Natural killer cell (primary cell): ENCODE measurements at places on chromosomes 2 and 18. TPM values are rescaled to one million over a fixed set of nuclear protein-coding genes. Genes with fewer than 3 reads are reported as not detected.

MC4R gene
- not detected for total RNA-seq

CHRNG gene
- not detected for total RNA-seq

HOXD13 gene
- total RNA-seq, result not detected

FAM161A gene
- 1.1 TPM for total RNA-seq

GRCh38 chr2:98647636-98648035 lies 39.2 kb downstream of the UNC50 start:
- no peak for DNase-seq

- no peak for DNase-seq
These were observed 408.9 kb downstream of the LRATD1 start for GRCh38 chr2:15041429-15041837.

- no peak for DNase-seq
These were observed 7.7 kb downstream of the ITGB1BP1 start for GRCh38 chr2:9415516-9416169.

- no peak for DNase-seq
These were observed 88.1 kb upstream of the SLC8A1 start for GRCh38 chr2:40540026-40540425.

GRCh38 chr2:181320638-181321037 lies 136.5 kb upstream of the ITGA4 start:
- DNase-seq, result no peak

DNA sequence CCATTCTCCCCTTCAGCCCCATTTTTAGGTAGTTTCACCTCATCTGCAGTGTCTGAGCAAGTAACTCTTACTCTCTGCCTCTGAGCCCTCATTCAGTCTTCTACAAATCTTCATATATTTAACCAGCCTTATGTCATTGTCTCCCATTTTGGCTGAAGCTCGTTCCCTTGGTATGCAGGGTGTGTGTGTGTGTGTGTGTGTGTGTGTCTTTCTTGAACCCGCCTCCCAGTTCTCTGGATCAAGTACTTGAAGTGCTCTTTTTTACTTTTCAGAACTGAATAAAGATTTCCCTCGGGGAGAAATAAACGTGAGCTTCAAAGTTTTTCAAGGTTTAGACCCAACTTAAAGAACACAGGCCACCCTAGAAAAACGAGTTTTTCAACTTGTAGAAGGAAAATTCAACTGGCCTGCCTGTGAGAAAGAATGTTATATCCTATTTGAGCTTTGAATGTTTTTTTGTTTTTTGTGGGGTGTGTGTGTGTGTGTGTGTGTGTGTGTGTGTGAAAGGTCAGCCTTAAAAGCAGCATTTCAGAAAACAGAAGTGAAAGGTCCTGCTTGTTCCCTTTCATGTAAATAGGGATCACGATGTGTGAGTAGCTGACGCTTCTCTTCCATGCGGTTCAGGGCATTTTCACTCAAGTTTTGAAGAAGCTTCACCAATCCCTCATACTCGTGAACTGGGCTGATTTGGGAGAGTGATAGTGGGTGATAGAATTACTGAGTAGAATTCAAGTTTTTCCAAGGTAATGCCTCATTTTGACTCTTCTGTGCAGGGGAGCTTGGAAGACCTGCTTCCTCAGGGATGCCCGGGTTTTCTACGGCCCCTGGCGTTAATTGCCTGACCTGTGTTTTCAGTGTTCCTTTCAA lies 50.6 kb upstream of the EML6 start:
- DNase-seq, result no peak

DNA sequence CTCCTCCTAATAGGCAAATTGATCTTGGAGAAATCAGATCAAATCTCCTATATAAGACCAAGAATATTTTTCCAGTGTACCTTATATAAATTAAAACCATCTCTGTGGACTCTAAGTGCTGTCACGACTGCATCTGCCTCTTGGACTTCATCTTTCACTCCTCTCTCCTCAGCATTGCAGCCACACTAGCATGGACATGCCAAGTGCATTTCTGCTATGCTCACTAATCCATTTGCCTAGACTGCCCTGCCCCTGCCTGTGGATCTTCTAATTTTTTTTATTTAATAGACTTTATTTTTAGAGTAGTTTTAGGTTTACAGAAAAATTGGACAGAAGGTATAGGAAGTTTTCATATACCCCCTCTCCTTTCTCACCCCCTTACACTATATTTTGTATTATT lies 146.7 kb upstream of the VWC2L start:
- DNase-seq, result no peak

DNA sequence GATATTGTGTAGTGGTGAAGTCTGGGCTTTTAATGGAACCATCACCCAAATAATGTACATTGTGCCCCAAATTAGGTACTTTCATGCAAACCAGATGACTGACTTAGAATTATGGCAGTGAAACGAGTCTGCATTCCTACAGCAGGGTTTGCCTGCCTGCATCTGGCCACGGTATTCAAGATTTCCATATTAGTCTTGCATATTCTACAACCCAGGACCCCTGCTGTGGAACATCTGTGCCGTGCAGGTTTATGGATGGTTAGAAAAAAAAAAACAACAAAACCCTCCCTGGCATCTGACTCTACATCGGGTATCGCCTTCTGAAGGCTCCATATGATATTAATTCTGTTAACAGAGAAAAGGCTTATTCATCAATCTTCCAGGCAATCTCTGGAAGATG lies 394.8 kb downstream of the DCDC2C start:
- DNase-seq, result no peak

DNA sequence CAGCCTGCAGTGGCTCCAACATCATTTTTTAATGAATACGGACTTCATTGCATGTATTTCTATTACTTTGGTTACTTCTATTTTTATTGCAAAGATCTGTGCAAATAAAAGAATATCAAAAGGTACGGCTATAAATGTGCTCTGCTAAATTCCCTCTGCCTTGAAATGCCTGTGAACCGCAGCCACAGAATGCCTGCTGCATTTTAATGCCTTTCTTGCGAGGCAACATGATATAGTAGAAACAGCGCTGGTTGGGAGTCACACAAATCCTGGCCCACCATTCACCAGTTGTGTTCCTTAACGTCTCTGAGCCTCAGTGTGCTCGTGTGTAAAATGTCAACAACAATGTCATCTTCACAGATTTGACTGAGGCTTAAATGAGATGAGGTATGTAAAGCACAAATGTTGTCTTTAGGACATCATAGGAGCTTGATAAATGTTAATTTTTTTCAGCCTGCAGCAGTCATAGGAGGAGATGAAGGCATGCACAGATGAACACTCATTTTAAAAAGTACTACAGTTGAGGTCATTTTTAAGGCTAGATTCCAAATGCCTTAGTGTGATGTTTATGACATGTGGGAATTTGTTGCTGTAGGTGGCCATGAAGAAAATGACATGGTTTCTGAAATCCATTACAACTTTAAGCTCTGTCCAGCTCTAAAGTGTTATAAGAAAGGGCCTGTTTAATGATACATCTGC lies 187.6 kb upstream of the NRP2 start:
- DNase-seq, result no peak

DNA sequence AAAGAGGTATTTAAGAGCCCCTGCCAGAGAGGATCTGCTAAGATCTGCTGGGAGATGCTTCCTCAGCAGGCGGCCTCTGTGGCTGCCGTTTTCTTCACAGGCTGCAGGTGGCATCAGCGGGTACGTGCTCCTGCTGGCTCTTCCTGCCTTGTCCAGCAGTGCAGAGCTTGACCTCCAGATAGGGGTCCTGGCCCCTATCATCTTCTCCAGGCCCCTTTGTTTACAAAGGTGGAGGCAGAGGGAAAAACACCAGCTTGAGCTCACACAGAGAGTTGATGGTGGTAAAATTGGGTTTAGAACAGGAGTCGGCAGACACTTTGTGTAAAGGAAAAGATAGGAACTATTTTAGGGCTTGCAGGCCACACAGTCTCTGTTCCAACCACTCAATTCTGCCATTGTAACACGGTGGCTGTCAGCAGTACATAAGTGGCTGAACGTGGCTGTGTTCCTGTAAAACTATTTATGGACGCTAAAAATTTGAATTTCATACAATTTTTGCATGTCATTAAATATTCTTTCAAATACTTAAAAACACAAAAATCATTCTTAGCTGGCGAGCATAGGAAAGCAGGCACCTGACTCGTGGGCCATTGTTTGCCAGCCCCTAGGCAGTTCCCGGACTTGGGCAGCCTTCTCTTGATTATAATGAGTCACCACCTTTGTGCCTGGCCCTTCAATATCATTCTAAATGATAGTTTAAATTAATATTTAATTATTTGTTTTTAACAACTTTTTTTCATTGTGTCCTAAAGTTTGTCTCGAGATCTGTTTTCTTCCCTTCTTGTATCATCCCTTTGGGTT lies 98.2 kb upstream of the B3GNT7 start:
- peak; percentile 42 for DNase-seq

- no peak for DNase-seq
These were observed 8.1 kb downstream of the SMAD4 start for GRCh38 chr18:51038110-51038509.

DNA sequence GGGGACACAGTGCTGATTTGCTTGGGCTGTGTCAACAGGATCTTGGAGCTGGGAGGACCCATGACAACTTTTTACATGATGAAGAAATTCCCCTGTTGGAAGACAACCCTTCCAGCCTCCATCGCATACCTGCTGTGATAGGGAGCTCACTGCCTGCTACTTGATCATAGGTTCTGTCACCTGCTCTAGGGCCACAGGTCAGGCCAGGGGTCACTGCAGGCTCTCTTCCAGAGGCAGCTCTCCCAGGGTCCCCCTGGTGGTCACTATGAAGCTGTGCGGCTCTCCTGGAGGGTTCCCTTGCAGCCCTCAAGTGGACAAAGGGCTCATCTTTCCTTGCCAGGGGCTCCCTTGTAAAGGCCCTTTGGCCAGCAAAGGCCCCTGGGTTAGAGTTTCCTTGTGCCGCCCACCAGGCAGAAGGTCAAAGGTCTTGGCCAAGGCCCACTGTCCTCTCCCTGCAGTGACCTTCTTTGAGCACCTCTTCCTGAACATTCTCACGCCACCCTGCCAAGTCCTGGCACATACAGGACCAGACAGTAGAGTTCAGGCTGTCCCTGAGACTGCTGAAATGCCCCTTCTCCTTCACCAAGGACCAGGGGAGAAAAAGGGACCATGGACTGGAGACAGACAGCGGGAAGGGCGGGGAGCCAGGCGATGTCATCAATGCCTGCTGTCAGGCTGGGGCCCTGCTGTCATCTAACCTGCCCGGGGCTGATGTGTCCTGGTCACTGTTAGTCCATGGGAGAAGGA lies 345.1 kb downstream of the DYSF start:
- no peak for DNase-seq

- DNase-seq, result no peak
These were observed 118.3 kb upstream of the DNAJC10 start for GRCh38 chr2:182597570-182598295.

DNA sequence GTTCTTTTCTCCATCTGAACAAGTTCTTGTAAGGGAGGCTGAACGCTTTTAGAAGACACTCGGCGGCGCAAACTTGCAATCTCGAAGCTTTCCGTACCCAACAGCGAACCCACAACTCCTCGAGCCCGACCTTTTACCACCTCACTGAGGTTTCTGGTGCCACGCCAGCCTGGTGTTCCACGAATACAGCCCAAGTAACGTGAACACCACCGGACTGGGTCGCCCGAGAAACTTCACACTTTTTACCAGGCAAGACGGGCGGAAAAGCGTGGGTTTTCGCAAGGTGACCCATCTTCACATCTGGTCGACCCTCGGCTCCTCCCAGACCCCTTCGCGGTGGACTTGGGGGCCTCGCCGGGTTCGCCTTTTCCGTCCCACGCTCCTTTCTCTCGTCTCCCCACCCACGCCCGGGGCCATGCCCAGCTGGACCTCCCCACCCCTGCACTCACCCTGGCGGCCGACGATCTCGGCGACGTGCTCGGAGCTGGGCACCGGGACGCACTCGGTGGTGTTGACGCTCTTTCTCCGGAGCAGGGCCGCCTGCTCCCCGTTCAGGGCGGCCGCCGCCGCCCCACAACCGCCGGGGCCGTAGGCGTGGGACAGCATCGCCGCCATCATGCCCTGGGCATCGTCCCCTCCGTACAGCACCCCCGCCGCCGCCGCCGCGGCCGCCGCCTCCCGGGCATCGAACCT lies 1.2 kb downstream of the MEX3C start:
- peak; percentile 75 for DNase-seq

GRCh38 chr18:27447930-27448329 lies 262.8 kb upstream of the CHST9 start:
- DNase-seq, result no peak

- DNase-seq, result no peak
These were observed 3.1 kb downstream of the ARHGEF33 start for GRCh38 chr2:38892819-38893218.

- DNase-seq, result peak; percentile 83
These were observed 127.3 kb downstream of the RNF144A start for GRCh38 chr2:7044253-7045250.
